ENCODE measurements at places on chromosomes 2 and 18.

- DNase-seq, result peak; percentile 41
Measured at GRCh38 chr2:218839430-218839829, 7.8 kb upstream of the PRKAG3 start.

GRCh38 chr2:104745846-104746245 lies 108.1 kb upstream of the POU3F3 start:
- no peak for DNase-seq

- DNase-seq, result no peak
Measured at GRCh38 chr2:715854-716560, 38.8 kb upstream of the TMEM18 start.

DNA sequence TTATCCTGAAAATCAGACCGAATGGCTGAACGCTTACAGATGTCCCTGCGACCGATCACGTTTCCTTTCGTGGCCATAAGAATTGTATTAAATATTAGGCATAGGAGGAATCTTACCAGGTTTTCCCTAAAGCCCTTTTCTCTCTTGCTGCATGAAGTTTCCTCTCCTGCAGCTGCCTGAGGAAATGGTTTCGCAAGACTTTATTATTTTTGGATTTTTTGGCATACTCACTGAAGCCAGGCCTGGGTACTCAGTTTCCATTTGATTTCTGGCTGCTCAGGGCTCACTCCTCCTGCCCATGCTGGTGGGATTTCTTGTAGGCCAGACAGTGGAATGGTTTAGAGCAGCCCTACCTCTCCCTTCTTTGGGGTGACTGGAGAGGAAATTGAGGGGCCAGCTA lies 114.0 kb downstream of the KLHL29 start:
- DNase-seq, result no peak

DNA sequence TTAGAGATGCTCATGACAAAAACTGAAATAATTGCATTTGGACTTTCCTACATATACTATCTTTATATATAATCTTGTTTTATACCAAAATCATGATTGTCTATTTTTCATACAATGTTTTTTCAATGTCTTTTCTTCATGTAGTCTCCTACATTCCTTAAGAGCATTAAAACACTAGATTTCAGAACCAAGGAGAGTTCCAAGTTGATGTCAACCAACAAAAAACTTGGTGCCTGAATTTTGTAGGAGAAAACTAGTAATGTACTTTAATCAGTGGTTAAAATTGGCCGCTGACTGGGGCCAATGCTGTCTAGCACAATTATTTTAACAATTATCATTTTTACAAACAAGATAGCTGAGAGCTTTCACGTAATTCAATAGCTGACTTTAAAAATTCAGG lies 678.8 kb downstream of the DCC start:
- peak; percentile 30 for DNase-seq

GRCh38 chr2:192286093-192286701 lies 91.5 kb upstream of the TMEFF2 start:
- DNase-seq, result peak; percentile 70

DNA sequence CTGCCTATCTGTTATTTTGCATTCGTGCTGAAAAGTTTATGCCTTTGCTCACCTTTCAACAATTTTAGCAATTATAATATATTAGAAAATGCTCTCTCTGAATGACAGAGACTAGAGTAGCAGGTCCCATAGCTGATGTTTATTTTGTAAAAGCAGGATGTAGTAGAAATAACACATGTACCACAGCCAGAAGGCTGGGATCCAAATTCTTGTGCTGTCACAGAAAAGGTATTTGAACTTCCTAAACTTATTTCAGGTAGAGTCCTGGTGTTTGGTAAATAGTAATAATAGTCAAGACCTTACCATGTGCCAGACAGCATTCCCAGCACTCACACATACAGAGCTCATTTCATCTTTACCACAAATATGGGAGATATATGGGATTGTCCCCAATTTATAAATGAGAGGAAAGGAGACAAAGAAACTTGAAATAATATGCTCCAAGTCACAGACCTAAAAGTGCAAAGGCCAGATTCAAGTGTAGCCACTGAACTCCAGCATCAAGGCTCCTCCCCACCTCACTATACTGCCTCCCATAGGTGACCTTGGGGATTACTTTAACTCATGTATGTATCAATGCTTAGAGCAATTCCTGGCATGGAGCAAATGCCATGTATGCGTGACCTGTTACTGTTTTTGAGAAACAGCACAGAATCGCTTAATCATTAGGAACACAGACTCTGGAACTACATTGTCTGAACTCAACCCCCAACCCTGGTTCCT lies 284.7 kb upstream of the RAB12 start:
- DNase-seq, result no peak

DNA sequence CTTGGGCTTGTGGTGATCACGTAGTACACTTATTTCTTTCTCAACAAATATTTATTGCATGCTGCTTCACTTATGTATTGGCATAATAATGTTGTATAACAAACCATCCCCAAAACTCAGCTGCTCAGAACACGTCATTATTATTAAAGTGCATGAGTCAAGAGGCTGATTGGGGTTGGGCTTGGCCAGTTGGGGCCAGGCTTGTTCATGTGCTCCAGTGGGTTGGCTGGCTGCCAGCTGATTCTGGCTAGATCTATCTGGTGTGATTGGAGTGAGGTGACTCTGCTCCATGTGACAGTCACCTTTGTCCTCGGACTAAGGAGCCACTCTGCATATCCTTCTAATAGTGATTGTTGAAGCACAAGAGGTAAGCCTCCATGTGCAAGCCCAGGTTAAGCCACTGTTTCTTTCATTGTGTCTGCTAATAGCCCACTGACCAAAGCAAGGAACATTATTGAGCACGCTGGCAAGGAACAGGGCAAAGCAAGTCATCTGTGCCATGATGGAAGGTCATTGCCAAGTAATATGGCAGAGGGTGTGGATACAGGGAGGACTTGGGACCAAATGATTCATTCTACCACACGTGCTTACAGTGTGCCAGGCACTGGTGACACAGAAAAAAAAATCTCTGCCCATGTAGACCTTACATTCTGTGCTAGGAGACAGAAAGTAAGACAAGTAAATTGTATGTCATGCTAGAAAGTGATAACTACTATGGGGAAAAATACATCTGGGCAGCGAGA lies 63.3 kb upstream of the TMEM182 start:
- peak; percentile 6 for DNase-seq

DNA sequence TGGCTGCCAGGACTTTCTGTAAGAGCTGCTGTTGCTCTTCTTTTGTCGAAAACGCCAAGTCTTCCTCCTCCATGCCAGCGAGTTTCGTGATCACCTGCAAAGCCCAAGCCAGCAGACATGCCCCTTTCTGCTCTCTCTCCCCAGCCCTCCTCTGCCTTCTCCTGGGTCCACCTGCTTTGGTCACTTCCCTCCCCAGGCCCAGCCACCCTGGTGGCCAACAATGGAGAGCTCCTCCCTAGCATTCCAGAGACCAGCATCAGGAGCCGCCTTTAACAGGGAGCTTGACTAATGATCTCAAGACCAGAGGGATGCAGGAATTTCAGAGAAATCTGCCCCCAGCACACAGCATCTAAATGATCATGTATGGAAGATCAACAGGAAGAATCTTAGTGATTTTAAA lies 34.6 kb downstream of the ERCC3 start:
- no peak for DNase-seq

DNA sequence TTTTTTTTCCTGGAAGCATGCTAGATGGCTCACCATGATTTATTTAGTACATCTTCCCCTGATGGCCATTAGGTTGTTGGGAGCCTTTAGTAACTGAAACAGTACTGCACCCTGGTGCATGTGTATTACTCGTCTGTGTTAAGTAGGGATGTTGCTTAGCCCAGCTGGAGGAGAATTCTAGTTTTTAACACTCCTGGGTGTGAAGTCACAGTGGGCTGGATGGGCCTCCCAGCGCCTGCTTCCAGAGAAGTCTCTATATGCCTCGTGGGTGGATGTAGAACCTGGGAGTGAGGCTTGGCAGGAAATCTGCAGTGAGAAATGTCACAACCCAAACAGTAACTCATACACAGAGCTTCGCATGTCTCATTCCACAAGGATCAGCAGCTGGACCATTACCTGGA lies 28.9 kb upstream of the NT5DC4 start:
- no peak for DNase-seq

- no peak for DNase-seq
Measured at GRCh38 chr2:58749041-58749440, 507.9 kb upstream of the FANCL start.

- peak; percentile 61 for DNase-seq
Measured at GRCh38 chr18:50819728-50820378, at the start of gene MRO. Gene MRO, minus strand, starts transcription at chr18:50820016. Its CDS starts 10,616 bp downstream, at chr18:50809400.

GRCh38 chr2:195820373-195820772 lies 163.3 kb downstream of the SLC39A10 start:
- peak; percentile 80 for DNase-seq

- DNase-seq, result no peak
Measured at GRCh38 chr2:150476286-150476685, 11.2 kb downstream of the RND3 start.

- DNase-seq, result no peak
Measured at GRCh38 chr18:34734056-34734455, 24.0 kb downstream of the DTNA start.

- peak; percentile 71 for DNase-seq
Measured at GRCh38 chr2:75476761-75477160, 84.0 kb downstream of the EVA1A start.

GRCh38 chr2:105768961-105769452 lies 24.3 kb downstream of the NCK2 start:
- DNase-seq, result no peak

DNA sequence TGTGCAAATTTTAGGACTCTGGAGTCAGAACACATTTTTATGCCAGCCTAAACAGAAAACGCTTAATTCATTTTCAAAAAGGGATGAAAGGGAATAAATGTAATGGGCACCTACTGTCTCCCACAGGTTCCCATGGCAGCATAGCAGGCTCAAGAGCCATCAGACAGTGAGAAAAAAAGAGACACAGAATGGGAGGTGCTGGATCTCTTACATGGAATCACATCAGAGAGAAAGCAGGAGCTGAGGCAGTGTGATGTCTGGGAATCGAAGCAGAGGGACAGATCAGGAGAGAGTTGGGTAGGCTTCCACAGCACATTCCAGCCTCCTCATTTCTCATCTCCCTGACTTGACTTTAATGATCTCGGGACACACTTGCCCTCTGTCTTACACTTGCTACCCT lies 684.3 kb downstream of the KCNJ3 start:
- no peak for DNase-seq

DNA sequence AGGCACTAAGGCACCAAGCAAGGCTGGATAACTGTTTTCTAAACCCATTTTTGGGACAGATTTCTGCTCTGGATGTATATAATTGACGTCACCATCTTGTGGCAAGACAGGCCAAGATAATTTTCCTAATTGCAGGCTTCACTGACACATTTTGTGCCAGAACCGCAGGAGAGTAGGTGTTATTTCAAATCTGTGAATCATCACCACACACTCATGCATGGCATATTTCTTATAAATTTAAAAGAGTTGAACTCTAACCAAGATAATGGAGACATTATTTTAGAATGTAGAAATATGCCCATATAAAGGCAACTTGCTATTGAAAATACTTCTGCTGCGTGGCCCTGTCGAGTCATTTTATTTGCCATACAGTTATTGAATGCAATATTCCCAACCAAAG lies 68.3 kb upstream of the ACYP2 start:
- DNase-seq, result peak; percentile 63

- peak; percentile 2 for DNase-seq
Measured at GRCh38 chr2:139911160-139911559, 1131.0 kb upstream of the NXPH2 start.

GRCh38 chr2:173436088-173436487 lies 81.4 kb downstream of the CDCA7 start:
- no peak for DNase-seq

DNA sequence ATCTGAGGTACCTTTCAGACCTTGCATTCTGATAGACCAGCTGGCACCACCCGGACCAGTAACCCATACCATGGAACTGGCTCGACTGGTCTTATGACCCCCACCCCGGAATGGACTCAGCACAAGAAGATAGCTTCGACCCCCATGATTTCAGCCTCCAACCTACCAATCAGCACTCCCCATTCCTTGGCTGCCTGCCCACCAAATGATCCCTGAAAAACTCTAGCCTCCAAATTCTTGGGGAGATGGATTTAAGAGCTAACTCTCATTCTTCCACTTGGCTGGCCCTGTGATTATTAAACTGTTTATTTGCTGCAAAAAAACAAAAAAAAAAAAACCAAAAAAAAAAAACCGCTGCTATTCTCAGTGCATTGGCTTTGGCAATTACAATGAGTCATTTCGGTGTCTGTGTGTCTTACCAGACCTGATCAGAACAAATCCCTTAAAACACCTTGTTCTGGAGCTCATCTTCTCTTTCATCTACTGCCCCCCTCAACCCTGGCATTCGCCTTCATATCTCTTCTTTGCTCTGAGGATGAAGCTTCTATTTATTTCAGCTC lies 60.1 kb upstream of the KIF5C start:
- DNase-seq, result no peak

DNA sequence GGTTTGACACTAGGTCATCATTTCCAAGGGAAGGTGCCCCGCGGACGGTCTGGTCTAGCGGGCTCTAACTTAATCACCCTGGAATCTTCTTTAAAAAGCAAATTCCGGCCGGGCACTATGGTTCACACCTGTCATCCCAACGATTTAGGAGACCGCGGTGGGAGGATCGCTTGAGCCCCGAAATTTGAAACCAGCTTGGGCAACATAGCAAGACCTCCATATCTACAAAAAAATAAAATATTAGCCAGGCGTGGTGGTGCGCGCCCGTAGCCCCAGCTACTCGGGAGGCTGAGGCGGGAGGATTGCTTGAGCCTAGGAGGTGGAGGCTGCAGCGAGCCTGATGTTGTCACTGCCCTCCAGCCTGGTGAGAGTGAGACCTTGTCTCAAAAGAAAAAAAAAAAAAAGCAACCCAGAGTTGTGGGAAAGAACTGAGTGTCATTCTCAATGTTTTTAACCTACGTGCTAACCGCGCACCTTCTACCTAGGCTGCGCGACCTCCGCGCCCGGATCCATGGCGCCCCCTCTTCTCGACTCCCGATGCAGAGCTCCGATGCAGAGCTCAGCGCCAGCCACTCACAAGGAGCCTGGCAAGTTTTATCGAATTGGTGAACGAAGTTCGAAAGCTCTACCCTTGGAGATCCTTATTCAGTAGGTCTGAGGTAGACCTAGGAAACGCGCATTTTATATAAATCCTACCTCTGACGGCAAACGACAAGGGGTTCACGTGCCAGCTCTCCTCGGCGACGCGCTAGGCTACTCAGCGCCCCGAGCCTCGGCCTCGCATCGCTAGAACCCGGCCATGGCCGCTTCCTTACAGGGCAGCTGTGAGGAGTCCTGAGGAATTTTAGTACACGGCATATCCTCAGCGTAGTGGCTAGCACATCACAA lies 888 bp upstream of the TWSG1 start:
- DNase-seq, result no peak

GRCh38 chr2:237193436-237193835 lies 107.7 kb downstream of the COPS8 start:
- no peak for DNase-seq
